Activated T-helper 17 cell treated with anti-CD3 and anti-CD28 coated beads, Interleukin-2, amount 50 U/mL, for 72 hours (primary cell): ENCODE measurements at places on chromosomes 11 and 22. TPM values are rescaled to one million over a fixed set of nuclear protein-coding genes. Genes with fewer than 3 reads are reported as not detected.

NUDT8 gene
- total RNA-seq = 12.0 TPM

TIGD3 gene
- total RNA-seq = 0.95 TPM

DNA sequence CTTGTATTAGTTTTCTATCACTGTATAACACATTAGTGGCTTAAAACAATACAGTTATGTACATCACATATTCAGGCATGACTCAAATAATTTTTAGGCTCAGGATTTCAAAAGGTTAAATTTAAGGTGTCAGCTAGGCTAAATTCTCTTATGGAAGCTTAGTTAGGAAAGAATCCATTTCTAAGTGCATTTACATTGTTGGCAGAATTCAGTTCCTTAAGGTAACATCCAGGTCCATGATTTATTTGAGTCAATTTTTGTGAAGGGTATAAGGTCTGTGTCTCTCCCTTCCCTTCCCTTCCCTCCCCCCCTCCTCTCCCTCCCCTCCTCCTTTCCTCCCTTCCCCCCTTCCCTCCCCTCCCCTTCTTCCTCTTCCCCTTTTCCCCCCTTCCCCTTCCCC, 399.0 kb upstream of the CNTN5 start:
- ATAC-seq = no peak

DNA sequence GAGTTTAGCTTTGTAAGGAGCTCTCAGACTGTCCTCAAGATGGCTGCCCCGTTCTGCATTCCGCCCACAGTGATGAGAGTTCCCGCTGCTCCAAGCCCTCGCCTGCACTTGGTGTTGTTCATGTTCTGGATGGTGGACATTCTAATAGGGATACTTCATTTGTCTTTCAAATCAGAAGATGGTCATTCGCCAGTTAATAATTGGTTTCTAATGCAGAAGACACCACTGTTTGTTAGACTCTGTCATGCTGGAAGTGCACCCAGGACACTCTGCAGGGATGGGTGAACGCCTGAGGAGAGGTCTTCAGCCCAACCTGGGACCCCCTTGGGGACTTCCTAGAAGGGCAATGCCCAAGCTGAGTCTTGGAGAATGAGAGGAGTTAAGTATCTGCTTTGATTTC, 836.4 kb downstream of the TBC1D22A start:
- ATAC-seq = no peak

OR52N4 gene
- total RNA-seq = 0.26 TPM

GRCh38 chr11:19349340-19350025, 108.7 kb upstream of the E2F8 start:
- no peak for ATAC-seq

DNA sequence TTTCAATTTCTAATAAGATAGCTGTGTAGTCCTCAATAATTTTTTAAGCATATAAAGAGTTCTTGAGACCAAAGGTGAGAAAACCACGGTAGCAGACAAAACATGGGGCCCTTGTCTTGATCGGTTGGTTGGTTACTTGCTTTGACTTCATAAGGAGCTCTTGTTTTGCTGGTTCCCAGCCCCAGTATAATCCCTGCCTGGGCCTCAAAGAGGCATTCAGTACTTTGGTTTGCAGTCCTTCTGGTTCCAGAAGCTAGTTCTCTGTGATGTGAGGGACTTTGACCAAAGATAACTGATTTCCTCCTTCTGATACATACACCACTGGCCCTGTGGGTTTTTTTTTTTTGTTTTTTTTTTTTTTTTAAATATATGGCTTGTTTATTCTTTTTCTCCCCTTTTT, 17.1 kb downstream of the MARK2 start:
- peak; percentile 43 for ATAC-seq

IGF2 gene
- 7.4 TPM for total RNA-seq

DNA sequence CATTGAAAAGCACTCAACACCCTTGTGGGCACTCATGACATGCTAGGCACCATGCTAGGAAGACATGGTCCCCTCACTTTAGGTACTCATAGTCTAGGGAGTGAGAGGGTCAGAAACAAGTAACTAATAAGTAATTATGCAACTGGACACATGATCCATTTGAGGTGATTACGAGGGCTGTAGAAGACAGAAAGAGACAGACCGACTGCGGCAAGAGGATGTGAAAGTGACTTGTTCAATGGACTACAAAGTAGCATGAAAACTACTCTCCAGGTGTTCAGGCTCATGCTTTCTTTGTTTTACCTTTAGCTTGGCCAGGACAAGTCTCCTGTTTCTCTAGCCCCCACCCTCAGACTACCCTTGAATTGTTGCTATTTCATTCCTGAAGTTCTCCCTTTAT, 310.8 kb upstream of the SORL1-AS1 start:
- no peak for ATAC-seq

CRYBB2 gene
- total RNA-seq = not detected

CLNS1A gene
- 142 TPM for total RNA-seq

SNX32 gene
- 6.6 TPM for total RNA-seq

C11orf91 gene
- total RNA-seq = not detected

HBB gene
- not detected for total RNA-seq

GRCh38 chr11:36509201-36509639, 852 bp downstream of the TRAF6 start:
- peak; percentile 23 for ATAC-seq

DNA sequence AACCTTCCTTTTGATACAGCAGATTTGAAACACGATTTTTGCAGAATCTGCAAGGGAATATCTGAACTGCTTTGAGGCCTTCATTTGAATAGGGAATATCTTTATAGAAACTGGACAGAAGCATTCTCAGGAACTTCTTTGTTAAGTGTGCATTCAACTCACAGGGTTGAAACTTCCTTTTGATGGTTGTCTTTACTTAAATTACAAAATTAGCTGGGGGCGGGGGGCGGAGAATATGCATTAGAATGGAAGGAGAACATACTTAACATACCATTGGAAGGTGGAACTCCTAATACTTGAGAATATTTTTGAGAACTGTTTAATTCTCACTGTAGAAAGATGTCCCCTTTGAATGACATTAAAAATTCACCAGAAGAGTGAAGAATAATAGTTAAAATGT, 104.4 kb downstream of the TRIM51G start:
- no peak for ATAC-seq

- no peak for ATAC-seq
Measured at GRCh38 chr11:93464927-93465540, 78.2 kb downstream of the SMCO4 start.

DNA sequence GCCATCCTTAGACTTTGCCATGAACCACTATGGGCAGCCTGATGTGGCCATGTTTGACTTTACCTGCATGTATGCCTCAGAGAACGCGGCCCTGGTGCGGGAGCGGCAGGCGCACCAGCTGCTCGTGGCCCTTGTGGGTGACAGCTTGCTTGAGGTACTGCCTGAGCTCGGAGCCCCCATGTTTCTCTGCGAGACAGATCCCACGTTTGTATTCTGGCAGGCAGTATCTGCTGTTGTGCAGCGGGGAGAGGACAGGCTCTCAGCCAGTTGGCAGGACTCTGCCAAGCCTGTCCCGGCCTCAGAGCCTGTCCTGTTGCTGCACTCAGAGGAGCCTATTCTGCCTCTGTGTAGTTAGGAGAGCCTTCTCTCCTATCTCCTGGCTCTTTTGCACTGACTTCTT, 109.9 kb downstream of the MICAL2 start:
- no peak for ATAC-seq

GRCh38 chr22:50034126-50035081, 21.8 kb upstream of the IL17REL start:
- ATAC-seq = peak; percentile 36

DNA sequence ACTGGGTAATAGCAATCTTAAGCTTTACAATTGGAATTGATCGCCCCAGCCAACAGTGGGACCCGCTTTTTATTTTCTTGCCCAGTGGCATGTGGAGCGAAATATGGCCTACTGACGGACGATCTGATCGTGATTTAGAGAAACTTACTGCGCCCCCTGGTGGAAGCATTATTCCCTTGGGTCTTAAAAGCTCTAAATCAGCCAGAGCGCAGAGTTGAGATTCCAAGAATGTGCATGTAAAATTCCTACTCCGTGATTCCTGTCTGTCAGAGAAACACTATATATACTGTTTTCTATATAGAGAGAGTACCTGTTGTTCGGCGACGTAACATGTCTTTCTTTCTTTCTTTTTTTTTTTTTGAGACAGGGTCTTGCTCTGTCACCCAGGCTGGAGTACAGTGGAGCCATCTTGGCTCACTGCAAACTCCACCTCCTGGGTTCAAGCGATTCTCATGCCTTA, 3.7 kb upstream of the DPF2 start:
- peak; percentile 27 for ATAC-seq

DNA sequence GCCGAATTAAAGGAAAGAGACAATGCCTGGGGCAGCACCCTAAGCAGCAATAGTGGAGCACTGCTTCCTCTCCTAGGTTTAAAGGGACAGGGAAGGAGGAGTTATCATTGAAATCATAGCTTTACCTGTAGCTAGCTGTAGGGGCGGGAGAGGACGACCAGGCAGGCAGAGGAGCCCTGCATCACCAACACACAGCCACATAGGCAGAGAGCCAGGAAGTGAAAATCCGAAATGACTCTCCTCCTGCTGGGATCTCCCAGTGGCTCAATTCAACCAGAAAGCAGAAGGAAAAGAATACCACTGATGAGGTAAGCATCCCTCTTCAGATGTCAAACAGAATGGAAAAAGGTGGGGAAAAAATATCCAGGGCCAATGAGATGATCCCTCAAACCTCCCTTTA, 20.4 kb downstream of the MRGPRX4 start:
- peak; percentile 50 for ATAC-seq

GRCh38 chr11:107676336-107677057, 35.4 kb downstream of the SLN start:
- ATAC-seq = no peak

DNA sequence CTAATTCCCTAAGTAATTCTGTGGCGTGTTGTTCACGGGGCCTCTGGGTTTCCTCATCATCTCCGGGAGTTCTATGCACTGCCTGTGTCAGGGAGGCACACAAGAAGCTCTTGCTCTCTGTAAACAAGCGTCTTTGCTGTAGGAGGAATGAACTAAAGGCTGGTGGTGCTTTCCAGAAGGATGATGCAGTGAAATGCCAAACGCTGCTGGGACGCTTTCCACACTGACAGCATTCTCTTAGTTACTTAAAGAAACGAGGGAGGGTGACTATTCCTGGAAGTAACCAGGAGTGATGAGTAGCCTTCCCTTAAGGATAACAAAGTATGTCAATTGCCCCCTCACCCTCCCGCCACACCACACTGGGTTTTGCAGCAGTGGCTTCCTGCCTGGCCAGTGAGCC, 38.5 kb upstream of the NUP50 start:
- ATAC-seq = no peak

APOL1 gene
- total RNA-seq = 89.4 TPM

DNA sequence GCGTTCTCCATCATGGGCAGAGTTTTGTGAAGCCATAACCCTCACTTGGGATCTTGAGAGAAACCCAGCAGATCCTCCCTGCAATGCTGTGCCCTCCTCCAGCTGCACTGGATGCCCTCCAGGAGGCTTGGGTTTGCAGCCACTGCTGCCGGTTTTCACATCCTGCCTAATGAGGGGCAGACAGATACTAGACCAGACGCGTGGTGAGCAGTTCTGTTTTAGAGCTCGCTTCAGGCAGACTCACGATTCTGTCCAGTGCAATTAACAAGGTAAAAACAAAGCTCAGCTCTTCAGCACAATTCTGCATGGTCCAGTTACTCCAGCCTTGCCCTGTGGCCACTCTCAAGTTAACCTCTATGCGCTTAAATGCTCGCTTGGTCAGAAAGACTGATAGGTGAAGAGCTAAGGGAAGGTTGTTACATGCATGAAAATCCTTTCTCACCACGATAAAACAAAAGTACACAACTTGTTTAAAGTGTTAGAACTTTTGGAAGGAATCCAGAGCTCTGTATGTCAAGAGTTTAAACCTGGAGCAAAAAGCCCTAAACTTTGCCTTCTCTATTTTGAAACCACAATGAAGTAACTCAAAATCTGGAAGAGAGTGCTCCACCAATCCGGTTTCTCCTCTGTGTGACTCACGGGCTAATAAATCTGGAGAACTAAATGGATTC, 292.3 kb upstream of the FAT3 start:
- no peak for ATAC-seq

- peak; percentile 63 for ATAC-seq
Measured at GRCh38 chr11:64859542-64860414, 15.3 kb upstream of the CDC42BPG start.
